ENCODE measurements at places on chromosomes 16 and 17.

GRCh38 chr16:50856991-50857390 is 115.1 kb downstream of the CYLD start:
- no peak for DNase-seq

DNA sequence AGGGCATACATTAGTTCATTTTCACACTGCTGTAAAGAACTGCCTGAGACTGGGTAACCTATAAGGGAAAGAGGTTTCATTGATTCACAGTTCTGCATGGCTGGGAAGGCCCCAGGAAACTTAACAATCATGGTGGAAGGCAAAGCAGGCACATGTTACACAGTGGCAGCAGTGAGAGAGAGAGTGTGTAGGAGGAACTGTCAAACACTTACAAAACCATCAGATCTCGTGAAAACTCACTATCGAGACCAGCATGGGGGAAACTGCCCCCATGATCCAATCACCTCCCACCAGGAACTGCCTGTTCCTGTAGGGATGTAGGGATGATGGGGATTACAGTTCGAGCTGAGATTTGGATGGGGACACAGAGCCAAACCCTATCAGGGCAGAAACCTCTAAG is 17.2 kb downstream of the NUBP1 start:
- no peak for DNase-seq

- DNase-seq: no peak
These were observed 3.0 kb downstream of the RCVRN start for GRCh38 chr17:9902120-9902519.

DNA sequence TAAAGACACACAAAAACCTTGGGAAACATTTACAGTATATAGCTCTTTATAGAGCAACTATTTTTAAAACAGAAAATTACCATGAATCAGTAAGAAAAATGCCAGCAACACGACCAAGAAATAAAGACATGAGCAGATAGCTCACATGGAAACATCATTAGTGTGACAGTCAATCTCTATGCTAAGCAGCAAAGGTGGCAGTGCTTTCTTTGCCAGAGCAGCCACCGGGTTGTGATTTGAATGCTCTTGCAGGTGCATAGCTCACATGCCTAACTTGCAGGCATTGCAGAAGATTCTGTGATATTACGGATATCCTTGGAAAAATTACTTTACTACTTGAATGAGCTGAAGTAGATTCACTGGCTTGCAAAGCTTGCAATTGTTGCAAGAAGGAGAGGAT is 652.9 kb upstream of the C16orf82 start:
- DNase-seq: no peak

DNA sequence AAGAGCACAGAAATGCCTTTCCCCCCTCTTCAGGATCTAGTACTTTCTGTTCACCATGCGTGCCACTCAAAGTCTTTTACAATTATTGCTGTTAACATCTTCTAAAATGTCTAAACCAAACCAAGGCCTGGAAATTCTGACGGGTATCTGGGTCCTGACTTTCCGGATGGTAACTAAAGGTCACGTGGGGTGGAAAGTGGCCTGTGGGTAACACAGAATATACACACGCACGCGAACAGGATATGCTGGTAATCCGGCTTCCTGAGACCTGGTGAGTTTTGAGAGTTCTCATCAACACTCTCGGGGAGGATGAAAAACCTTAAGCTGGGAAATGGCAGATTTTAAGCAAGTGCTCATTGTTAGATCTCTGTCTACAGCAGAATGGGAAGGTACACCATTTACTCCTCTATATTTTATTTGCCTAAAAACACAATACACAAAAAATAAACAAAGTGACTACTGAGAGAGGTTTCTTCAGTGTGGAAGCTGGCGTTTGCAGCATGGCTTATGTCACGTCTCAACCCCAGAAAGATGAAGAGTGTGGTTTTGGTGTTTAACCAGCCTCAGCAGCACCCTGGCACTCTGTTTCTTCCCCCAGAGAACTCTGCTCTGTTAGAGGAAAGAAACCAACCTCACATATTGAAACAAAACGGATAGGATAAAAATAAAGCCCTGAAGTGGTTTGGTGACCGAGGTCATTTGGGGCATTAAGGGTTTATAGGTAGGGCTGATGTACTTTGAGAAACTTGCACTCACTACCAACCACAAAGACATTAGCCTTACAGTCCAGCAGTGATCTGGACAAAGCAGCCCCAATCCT is 37.3 kb downstream of the SMG6 start:
- DNase-seq: no peak

- no peak for DNase-seq
These were observed at the start of gene ACSM5 for GRCh38 chr16:20409398-20410120. TSS of gene ACSM5 (plus strand) at chr16:20409534. CDS start at chr16:20411485, 1,951 bp downstream.

- no peak for DNase-seq
These were observed 113.4 kb upstream of the FOXF1 start for GRCh38 chr16:86396901-86397311.

GRCh38 chr16:74199842-74200124 is 96.8 kb upstream of the PSMD7 start:
- DNase-seq: no peak

DNA sequence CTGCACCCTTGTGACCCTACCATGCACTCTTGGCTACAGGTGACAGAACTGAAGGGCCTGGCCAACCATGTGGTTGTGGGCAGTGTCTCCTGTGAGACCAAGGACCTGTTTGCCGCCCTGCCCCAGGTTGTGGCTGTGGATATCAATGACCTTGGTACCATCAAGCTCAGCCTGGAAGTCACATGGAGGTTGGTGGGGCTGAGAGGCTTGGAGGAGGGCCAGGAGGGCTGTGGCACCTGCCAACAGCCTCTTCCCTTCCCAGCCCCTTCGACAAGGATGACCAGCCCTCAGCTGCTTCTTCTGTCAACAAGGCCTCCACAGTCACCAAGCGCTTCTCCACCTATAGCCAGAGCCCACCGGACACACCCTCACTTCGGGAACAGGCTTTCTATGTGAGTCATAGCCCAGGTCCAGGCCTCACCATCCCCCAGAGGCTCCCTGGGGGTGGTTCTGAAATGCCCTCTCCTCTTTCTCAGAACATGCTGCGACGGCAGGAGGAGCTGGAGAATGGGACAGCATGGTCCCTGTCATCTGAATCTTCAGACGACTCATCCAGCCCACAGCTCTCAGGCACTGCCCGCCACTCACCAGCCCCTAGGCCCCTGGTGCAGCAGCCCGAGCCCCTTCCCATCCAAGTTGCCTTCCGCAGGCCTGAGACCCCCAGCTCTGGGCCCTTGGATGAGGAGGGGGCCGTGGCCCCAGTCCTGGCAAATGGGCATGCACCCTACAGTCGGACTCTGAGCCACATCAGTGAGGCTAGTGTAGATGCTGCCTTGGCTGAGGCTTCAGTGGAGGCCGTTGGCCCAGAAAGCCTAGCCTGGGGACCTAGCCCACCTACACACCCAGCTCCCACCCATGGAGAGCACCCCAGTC is 13.0 kb downstream of the RIPOR1 start:
- no peak for DNase-seq

DNA sequence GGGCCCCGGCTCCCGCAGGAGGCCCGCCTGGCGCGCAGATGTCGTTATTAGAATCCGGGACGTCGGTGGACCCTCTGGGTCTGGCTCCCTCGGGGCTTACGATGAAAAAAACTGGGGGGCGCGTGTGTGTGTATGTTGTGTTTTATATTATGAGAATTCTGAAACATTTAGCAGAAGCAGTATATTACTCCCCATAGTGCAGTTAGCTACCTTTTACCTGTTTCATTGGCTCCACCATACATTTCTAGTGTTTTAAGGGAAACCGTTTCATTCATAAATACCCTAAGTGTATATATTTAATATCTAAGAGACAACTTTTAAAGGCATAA is 486 bp upstream of the DNAJA2 start:
- no peak for DNase-seq

- DNase-seq: no peak
These were observed 21.4 kb downstream of the ZC3H18 start for GRCh38 chr16:88591577-88592021.

Data from NCI-H748 treated with DMSO at 0.1 percent for 48 hours (cell line).